ENCODE measurements at places on chromosomes 4 and X.

GRCh38 chr4:10671366-10671765 is 13.2 kb downstream of the CLNK start:
- no peak for DNase-seq

- DNase-seq, result no peak
Observed at GRCh38 chrX:73127700-73128241, 48.5 kb upstream of the PABPC1L2A start.

DNA sequence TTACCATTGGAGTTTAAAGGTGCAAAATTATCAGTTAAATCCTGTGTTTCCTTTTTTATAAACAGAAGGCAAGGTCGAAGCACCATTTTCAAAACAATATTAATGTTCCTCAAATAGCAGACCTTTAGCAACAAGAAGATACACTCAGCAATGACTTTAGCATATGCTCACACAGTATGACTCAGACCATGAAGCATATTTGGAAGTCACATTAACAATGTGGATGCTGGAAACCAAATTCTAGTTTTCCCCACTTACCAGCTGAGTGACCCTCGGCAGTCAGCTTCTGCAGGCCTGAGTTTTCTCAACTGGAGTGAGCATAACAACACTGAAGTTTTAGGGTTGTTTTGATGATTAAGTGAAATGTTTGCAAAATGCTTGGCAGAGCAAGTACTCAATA is 130.5 kb downstream of the ANK2 start:
- DNase-seq, result no peak

DNA sequence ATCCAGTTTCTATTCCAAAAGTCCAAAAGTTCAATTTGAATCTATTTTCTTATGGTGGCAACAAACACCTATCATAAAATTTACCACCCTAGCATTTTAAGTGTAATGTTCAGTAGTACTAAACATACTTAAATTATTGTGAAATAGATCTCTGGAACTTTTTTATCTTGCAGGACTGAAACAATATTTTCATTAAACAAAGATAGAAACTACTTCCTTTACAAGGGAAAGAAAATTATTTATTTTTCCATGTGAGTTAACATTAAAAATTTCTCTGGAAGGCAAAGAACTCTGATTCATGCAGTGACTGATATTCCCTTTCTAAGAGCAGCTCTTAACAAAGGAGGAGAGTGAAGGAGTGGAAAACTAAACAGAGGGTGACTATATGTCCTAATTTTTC is 40.2 kb downstream of the ADH7 start:
- no peak for DNase-seq

- no peak for DNase-seq
Observed at GRCh38 chr4:85029453-85029852, 63.0 kb upstream of the WDFY3 start.

- no peak for DNase-seq
Observed at GRCh38 chr4:139599594-139600374, 43.8 kb upstream of the SETD7 start.

DNA sequence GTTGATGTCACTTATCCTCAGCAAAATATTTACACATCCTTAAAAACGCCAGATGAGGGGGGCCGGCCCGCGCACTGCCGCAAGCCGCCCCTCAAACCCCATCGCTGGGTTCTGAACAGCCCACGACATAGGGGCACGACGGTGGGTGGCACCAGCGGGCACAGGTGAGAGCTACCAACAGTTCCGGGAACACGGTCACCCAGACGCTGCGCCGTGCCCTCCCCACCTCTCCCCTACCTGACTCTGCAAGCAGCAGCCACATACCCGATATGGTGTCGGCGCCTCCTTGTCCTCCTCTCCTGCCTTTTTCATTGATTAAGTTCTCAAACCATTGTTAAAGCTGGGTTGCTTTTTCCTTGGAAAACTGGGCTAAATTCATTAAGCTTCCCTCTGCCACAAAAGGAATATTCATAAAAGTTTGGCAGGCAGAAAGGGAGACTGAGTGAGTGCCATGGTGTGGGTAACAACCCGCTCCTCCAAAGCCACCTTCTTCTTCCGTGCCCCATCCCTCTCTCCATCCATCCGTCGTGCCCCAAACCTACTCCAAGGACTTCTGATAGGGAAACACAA is 1.4 kb downstream of the RAI2 start:
- DNase-seq, result no peak

GRCh38 chrX:153967536-153968224 is 3.9 kb downstream of the HCFC1 start:
- no peak for DNase-seq

GRCh38 chr4:10061650-10062415 is 40.5 kb upstream of the SLC2A9 start:
- DNase-seq, result no peak

GRCh38 chr4:123661080-123661737 is 264.6 kb downstream of the SPRY1 start:
- no peak for DNase-seq

- DNase-seq, result no peak
Observed at GRCh38 chrX:69034451-69034850, 130.8 kb downstream of the PJA1 start.

- DNase-seq, result no peak
Observed at GRCh38 chr4:6349896-6350603, 80.4 kb downstream of the WFS1 start.

GRCh38 chrX:123833387-123833786 is 26.5 kb upstream of the XIAP start:
- DNase-seq, result peak; percentile 52

DNA sequence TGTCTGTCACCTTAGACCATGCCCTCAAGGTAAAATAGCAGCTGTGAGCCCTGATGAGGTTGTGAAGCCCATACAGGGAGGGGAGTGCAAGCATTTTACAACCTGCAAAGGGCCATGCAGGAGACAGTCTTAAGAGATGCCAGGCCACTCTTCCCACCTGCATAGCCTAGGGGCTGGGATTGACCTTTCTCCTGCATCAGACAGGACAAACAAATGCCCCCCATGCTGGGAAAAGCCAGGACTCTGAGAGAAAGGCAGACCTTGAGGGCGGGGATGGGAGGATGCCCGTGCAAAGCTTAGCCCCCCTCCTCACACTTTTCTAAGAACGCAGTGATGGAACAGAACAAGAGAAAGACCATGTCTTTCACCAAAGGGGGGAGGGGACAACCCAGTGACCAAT is 137.9 kb upstream of the MAMLD1 start:
- no peak for DNase-seq

DNA sequence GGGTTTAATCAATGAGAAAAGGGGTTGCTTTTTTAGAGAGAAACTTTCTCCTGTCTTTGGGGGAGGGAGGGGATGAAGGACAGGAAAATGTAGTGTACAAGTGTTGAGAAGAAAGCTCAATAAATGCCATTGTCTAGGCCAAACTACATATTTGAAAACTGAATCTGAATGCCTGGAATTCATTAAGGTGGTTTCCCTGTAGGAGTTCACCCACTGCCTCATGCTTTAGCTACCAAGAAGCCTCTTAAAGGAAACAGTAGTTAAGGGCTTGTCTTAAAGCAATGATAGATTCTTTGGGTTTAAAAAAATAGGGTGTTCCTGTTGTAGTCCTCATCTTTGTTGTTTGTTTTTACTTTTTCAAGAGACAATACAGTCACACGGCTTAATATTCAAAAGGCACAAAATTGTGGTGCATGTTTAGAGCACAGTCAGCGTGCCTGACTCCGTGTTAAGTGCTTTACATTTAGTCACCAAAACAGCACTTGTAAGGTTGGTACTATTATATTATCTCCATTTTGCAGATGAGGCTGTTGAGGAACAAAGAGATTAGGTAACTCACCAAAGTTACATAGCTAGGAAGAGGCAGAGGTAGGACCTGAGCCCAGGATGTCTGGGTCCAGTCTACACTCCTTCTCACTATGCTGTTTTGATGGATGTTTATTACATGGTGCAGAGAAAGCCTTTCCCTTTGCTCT is 46.0 kb downstream of the FNIP2 start:
- DNase-seq, result no peak

- DNase-seq, result no peak
Observed at GRCh38 chrX:17448188-17448587, 73.2 kb downstream of the NHS start.

Data from central memory CD8-positive, alpha-beta T cell (primary cell).